ENCODE measurements at places on chromosomes 6 and 20. TPM values are rescaled to one million over a fixed set of nuclear protein-coding genes. Genes with fewer than 3 reads are reported as not detected.

- DNase-seq = peak; percentile 11
Observed at GRCh38 chr6:78390066-78390465, 477.3 kb upstream of the IRAK1BP1 start.

DNA sequence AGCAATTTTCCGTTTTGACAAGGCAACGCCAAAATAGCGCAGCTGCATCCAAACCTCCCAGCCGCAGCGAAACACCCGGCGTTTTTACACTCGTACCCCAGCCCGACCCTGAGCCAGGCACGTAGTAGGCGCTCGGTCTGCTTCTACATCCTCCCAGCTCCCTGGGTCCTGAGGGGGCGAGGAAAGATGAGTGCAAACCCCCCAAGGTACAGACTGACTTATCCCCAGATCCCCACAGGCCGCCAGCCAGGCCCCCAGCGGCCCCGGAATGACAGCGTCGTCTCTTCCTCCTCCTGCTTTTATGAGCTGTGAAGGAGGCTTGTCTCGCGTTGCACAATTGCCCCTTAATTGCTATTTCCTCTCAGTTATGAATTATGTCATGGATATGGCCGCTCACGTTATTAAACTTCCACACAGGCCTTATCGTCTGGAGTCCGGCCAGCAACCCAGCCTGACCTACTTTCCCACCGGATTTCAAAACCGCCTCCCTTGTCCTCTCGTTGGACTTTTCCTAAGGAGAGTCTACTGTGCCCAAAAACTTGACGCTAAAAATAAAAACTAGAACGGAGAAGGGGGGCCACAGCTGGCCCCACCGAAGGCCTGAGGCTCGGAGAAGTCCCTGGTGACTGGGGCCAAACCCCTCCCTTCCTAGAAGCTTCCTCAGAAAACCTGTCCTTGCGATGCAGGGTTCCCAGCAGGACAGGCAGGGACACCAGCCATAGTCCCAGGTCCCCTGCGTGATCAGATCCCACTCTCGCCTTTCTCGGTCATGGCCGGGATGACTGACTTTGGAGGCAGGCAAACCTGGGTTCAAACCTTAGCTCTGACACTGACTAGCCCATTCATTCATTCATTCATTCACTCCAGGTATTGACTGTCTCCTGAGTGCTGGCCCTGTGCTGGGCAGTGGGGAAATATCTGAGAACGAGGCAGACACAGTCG lies 130.9 kb upstream of the PTPN1 start:
- DNase-seq = no peak

DNA sequence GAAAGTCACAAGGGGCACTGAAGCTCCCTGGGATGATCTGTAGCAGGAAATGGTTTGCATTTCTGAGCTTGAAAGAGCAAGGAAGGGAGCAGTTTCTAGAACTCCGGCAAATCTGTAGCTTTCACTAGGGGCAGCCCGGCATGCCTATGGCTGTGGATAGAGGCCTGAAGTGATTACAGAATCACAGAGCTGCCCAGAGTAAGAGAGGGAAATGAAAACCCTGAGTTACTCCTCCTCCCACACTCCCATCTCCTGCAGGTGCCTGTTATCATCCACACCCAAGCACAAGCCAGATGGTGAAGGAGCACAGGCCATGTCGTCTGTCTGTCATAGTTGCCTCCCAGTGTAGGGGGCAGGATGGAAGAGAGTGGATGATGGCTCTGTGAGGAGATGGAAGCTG lies 37.1 kb downstream of the HLA-F start:
- DNase-seq = no peak

The PM20D2 gene
- 6.1 TPM for total RNA-seq

The MOCS1 gene
- total RNA-seq = 5.9 TPM
